ENCODE measurements at places on chromosomes 5 and 9. TPM values are rescaled to one million over a fixed set of nuclear protein-coding genes. Genes with fewer than 3 reads are reported as not detected.

Gene PCDHB7
- 4.5 TPM for polyA plus RNA-seq

Gene STK32A
- 23.9 TPM for polyA plus RNA-seq

GRCh38 chr9:95207403-95207802 is 110.1 kb downstream of the FANCC start:
- DNase-seq = no peak

- DNase-seq = no peak
Observed at GRCh38 chr5:13558408-13558807, 386.1 kb downstream of the DNAH5 start.

DNA sequence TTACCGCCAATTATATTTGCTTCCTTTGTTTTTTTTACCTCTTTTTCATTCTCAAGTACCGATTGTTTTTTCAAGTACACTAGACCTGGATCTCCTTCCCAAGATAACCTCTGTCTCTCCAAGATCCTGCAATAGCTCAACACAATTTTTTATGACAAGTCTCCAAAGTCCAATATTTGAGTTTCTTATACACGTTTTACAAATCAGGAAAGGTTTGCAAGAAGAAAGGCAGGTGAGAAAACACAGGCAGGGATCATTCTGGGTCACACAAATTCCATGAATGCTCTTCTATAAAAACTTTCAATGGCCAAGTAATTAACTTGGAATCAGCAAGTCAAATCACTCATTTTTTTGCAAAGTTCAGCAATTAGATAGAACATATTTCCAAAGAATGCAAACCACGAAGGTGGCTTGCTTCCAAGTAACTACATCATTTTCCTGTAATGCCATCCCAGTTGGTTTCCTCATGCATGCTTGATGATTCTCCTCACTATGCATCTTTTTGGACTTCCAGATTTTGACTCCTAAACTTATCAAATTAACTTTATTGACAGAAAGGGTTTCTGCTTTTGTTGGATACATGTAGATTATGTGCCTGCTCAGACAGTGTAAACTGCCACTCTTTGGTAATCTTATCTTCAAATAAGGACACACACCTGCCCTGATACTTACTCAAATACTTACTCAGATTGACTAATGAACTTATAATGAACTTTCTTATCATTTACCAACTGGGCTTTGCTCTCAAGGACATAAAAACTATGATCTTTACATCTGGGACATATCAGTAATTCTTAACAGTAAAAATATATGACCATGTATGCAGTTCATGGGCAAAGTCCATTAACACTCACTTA is 24.7 kb upstream of the IFNE start:
- no peak for DNase-seq

- DNase-seq = no peak
Observed at GRCh38 chr5:161921781-161922180, 73.9 kb downstream of the GABRA1 start.
